ENCODE measurements at places on chromosomes 2 and 18.

- no peak for DNase-seq
Measured at GRCh38 chr2:16104315-16104948, 164.1 kb downstream of the MYCN start.

DNA sequence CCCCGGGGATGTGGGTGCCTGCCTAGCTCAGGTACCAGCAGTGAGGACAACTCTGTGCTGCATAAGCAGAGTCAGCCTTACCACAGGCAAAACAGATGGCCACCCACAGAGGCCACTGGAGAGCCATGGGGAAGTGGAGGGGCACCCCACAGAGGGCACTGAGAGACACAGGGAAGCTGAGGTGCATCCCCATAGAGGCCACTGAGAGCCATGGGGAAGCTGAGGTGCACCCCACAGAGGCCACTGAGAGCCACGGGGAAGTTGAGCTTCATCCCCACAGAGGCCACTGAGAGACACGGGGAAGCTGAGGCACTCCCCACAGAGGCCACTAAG lies 134.1 kb upstream of the EPAS1 start:
- no peak for DNase-seq

DNA sequence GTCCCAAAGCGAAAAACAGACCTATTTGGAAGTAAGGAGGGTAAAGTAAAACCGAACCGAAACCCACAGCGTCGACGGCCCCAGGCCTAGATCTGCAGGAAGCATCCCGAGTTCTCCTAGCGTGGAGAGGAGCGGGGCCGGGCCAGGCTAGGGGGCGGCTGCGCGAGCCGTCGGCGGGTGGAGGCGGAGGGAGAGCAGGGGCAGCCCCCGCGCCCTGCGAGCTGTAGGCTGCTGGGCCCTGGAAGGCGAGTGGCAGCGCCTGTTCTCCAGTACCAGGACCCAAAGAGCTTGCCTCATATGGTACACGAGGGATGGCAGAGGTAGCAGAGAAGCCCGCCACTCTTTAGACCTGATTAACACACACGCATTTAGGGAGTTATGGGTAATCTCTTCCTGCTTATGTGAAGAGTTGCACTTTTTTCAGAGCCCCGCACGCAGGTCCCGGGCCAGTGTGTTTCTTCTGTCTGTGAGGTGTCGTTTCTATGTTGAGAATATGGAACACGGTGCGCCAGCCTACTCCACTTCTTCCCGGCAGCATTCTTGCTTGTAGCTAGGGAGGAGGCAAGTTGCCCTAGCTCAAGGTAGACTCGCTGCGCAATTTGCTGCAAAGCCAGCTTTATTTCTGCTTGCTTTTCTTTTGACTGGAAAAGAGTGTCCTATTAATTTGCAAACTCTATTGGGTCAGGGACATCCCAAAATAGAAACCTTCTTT lies 71.1 kb downstream of the ARHGEF33 start:
- no peak for DNase-seq

GRCh38 chr2:29526587-29527586 lies 394.5 kb downstream of the ALK start:
- no peak for DNase-seq

GRCh38 chr2:225270861-225271260 lies 128.6 kb upstream of the NYAP2 start:
- DNase-seq: no peak

- DNase-seq: no peak
Measured at GRCh38 chr2:45332094-45332493, 279.0 kb downstream of the SRBD1 start.

- DNase-seq: no peak
Measured at GRCh38 chr2:96631804-96632435, 6.2 kb downstream of the KANSL3 start.

DNA sequence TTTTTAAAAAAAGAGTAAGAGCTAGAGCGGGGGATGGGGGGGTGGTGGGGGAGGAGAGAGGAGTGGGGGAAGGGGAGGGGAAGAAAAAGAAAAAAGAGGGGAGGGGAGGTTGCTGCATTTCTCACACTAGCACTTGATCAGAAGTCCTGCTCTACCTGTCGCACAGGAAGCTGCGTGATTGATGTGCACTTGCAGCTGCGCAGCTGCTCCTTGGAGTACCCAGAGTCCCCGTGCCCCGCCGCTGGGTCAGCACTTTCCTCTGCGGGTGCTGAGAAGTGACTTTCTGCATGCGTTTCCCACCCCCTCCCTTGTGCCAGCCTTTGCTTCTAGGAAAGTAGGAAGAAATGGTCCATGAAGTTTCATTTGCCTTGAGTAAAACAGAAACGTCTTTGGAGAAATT lies 297.3 kb downstream of the ETAA1 start:
- peak; percentile 43 for DNase-seq

GRCh38 chr2:148926291-148926961 lies 51.4 kb downstream of the KIF5C start:
- peak; percentile 58 for DNase-seq

DNA sequence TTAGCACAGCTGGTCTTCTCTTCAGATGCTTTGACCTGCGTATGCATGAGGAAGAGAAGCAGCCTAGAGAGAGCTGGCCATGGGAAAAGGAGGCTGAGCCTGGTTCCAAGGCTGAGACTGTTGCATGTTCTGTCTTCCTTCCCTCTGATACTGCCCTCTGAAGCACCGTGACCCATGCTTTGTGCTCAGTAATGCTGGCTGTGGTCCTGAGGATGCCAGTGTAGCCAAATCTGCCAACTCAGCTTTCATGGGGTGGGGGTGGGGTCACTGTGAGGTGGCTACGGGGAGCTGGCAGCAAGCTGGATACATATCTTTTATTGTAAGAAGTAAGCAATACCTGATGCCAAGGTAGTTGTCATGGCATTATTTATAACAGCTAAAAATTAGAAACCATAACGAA lies 41.5 kb downstream of the EPAS1 start:
- no peak for DNase-seq

Data from lower lobe of right lung (tissue), 2 donors.